ENCODE measurements at places on chromosomes 5 and 9.

DNA sequence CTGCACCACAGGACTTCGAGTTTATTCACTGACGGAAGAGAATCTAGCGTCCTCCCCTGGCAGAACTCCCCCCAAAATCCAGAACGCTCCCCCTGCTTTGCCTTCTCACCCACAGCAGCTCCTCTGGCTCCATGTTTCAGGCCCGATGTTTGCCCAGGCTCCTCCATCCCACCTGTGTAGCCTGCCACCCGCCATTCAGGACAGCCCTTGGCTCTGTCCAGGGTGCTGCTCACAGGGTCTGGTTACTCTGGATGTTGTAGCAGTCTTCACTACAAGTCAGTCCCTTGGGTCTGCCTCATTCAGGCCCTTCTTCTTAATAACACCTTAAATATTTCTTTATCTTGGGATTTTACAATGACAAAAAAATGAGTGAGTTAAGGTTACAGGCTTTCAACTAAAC, 41.3 kb upstream of the SV2C start:
- no peak for DNase-seq

- DNase-seq, result no peak
Observed at GRCh38 chr9:89532478-89532877, 34.6 kb upstream of the SEMA4D start.

DNA sequence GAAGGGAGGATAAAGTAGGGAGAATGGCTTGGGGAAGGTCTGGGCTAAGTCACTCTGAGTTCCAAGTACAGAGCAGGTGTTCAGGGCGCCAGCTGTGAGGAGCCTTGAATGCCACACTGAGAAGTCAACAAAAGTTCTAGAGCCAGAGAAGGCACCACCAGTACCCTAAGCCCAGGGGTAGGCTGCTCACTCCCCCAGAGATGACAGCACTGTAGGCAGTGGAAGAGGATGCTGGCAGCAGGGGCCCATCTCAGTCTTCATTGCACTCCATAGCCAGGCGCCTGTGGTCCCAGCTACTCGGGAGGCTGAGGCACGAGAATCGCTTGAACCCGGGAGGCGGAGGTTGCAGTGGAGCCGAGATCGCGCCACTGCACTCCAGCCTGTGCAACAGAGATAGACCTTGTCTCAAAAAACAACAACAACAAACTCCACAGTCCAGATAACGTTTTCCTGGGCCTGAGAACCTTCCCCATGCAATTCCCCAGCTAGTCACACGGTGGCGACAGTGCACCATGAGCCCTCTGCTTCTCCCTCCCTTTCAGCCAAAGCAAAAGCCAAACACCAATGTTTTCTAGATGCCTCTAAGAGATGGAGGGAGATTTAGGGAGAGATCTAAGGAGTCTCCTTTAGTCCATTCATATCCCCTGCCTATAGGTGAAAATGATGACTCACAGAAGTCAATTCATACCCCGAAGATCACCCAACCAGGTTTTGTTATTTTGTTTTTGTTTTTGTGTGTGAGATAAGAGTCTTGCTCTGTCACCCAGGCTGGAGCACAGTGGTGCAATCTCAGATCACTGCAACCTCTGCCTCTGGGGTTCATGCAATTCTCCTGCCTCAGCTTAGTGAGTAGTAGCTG, 19.8 kb upstream of the NSD1 start:
- peak; percentile 96 for DNase-seq

DNA sequence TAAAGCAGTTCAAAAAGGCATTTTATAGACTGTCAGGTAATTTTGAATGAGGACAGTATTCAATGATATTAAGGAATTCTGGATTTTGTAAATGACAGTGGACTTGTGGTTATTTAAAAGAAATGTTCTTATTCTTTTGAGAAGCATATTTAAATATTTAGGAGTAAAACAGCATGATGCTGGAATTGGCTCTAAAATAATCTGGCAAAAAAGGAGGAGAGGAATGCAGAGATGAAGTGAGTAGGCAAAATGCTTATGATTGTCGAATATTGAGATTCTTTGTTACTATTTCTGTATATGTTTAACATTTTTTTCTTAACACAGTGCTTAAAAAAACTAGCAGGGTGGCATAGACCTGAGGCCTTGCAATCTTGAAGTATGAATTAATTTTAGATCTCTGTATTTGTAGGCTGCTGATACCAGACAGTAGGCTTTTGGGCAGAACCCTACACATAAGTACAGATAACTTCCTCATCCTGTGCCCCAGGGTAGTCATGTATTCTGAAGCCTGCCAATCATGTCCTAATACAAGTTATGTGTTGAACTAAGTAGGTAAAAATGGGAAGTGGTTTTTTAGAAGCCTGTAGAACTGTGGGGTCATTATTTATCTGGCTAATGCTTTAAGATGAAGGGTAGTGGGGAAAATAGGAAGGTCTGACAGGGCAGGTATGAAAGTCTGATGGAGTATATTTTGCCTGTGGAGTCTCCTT, 9.4 kb downstream of the CD180 start:
- DNase-seq, result no peak

DNA sequence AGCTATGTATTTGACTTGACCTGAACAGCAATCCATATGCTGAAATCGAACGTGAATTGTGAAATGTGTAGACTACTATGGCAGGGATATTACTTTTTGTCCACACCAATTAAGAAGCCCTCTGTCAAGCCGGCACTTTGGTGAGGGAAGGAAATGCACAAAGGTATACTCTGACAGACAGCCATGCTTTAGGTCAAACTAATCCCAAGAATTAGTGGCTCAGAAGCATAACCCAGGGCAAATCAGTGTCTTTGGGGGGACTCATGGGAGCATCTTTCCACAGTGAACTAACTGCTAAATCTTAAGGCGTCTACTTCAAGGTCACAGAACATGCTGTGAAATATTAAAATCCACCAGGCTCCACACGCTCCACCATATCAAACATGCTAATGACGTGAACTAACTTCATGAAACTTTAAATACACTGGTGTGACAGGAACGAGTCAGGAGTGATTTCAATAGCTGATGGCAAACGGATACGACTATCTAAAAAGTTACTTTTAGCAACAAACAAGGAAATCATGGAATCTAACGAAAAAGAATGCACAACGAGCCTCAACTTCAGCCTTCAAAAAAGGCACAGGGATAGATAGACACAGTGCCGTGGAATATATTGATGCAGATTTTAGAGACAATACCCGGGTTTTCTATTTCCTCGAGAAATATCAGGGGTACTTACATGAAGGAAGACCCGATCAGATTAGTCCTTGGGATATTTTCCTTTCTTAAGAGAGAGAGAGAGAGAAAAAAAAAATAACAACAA, 527 bp downstream of the MEF2C start:
- no peak for DNase-seq

DNA sequence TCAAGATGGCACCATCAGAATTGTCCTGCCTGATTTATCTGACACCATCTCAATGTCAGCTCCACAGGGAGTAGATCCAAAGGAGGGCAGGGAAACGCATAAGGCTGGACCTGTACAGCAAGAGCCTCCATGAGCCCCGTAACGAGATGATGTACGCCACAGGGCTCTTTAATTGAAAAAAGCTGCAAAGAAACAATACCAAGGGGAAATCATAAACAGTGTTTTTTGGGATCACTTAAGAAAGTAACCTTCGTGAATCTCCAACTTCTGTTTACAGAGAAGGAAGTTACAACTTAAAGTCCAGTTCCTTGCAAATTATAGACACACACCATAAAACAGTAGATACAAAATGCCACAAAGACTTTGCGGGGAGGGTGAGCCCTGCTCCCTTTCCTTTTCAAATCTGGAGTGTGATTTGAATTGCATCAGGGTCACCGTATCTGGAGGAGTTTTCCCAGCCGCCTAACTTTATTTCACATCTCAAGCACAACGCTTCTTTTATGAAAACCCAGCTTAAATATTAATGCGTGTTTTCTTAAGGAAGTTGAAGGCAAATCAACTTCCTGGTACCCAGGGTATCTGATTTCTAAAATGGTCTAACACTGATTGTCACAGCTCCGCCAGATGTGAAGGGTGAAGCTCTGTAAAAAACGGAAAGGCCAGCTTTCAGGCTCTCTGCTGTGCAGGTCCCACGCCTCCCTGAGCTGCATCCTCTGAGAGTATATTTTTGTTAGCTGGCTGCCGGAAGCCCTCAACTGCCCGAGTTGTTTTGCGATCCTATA, 88.9 kb downstream of the EBF1 start:
- no peak for DNase-seq

DNA sequence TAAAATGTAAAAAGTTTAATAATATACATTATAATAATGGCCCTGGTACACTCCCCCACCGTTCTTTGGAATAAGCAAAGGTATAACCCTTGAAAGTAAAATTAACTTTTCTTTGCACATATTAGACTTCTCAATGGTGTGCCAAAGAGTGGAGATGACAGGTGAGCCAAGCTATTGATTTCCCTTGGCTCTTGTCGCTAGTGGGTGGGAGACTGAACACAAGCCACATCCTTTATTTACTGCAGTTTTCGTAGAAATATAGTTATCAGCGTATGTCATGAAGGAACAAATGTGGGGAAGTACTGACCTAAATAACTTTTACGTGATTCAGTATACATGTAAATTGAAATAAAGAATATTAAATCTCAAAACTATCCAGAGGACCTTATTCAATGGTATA, 549.3 kb downstream of the RAB3C start:
- no peak for DNase-seq

DNA sequence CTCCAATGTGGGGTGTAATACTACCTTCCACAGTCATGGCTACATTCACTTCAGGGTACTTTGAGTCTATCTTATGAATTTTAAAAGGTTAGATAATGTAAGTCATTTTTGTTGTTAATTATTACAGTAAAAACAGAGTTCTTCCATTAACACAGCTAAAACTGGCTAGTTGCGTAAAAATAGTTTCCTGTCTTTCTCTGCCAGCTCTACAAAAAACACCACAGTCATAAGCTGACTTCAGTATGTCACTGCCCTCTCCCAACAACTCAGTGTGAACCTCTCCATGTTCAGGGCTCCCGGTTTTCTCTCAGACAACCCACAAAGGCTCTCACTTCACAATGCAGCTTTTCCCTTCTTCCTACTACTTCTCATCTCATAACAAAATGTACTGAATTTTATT, 84.8 kb upstream of the ITGA1 start:
- DNase-seq, result no peak

DNA sequence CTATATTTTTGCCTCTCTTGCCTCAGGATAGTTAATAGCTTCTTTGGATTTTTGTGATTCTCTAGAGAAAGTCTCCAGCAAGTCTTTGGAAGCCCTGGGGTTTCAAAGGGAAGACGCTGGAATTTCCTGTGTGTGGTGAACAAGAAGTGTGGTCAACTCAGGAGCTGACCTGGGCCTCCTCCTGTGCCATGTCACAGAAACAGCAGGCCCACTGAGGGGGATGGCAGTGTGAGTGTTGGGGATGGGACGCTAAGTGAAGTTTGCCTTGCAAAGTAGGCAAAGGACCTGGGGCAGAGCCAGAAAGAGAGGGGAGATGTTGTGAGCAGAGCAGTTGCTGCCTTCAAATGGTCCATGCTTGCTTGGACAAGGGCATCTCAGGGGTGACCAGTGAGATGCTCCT, 226.3 kb downstream of the DMRT2 start:
- DNase-seq, result no peak

DNA sequence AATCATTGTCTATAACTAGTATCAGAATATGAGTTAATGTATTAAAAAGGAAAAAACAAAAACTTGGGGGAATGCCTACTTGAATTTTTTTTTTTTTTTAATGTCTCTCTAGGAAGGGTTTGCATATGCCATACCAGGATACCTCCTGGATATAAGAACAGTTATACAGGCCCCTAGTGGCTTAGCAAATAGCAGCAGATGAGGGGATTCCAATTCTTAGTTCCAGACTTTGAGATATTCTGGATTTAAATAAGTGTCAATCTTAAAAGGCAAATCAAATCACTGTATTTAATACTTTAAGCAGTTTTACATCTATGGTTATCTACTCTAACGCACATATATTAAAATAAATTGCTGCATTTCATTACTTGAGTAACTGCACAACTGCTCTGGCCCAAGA, 1055.5 kb upstream of the DMAC1 start:
- no peak for DNase-seq

DNA sequence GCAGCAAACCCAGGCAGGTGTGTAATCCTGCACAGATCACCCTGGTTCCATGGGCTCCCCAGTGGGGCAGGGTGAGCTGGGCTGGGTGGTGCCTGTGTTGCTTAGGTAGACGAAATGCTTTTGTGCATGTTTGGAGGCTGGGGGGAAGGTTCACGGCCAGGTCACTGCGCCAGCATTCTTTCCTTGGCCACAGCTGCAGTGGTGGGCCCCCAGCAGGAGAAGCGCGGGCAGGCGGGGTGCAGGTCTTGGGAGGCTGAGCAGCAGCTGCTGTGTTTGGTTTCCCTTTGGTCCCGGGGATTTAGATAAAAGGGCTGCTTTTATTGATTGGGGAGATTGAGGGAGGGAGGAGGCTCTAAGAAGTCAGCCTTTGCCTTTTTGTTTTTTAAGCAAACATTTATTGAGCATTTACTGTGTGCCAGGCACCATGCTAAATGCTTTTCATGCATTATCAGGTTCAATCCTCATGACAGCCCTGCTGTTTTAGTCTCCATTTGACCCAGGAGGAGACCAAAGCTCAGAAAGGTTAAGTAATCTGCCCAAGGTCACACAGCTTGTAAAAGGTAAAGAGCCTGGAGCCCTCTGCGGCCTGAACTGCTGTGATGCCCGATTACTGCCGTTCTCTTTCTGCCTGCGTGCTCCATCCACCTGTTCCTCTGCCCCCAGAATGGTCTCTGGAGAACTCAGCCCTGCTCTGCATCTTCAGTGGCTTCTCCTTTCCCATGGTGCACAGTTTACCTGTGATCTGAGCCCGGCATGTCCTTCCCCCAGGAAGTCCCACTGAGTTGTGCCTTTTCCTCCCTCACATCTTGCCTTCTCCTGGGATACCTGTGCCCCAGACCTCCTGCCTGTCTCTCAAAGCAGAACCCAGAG, 94.4 kb downstream of the MACROH2A1 start:
- no peak for DNase-seq

DNA sequence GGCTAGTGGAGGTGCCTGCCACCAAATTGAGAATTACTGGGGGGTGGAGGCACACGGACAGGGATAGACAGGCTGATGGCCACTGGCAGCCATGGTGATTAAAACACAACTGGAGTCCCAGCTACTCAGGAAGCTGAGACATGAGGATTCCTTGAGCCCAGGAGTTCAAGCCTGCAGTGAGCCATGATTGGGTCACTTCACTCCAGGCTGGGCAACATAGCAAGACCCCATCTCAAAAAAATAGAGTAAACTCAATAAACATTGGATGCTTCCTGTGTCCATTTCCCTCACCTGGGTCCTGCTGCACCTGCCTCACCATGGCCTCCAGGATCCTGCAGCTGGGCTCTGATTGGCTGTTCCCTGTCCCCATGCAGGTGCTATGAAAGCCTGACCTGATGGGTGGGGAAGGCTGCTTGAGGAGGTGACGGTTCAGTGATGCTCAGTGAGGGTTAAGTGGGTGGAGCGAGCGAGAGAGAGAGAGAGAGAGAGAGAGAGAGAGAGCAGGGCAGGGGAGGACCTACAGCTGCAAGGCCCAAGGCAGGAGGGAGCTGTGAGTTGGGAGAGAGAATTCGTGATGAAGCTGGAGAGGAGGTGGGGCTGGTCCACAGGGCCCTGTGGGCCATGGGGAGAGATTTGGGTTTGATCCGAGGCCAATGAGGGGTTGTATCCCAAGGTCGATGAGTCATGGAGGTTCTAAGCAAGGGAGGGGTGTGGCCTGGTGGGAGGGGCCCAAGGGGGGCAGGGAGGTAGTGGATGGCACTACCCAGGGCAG, 36.7 kb upstream of the FUBP3 start:
- no peak for DNase-seq

- no peak for DNase-seq
Observed at GRCh38 chr9:85334228-85334627, 407.5 kb downstream of the AGTPBP1 start.
